CD4-positive, alpha-beta T cell (primary cell): ENCODE measurements at places on chromosomes 2 and 18. TPM values are rescaled to one million over a fixed set of nuclear protein-coding genes. Genes with fewer than 3 reads are reported as not detected.

- no peak overlapping the region for H3K4me3 ChIP-seq
- no peak overlapping the region for H3K27ac ChIP-seq
- no peaks in the 10 kb centered on the region for H3K36me3 ChIP-seq
- no peaks in the 10 kb centered on the region for H3K27me3 ChIP-seq
- DNase-seq = no peak
These were observed 595.9 kb upstream of the LRRTM4 start for GRCh38 chr2:78118037-78118436.

- no peak overlapping the region for H3K4me3 ChIP-seq
- H3K27me3 ChIP-seq = no peaks in the 10 kb centered on the region
- H3K36me3 ChIP-seq = no peaks in the 10 kb centered on the region
- no peak for DNase-seq
These were observed 464.1 kb upstream of the CRIM1 start for GRCh38 chr2:35891528-35891927.

DNA sequence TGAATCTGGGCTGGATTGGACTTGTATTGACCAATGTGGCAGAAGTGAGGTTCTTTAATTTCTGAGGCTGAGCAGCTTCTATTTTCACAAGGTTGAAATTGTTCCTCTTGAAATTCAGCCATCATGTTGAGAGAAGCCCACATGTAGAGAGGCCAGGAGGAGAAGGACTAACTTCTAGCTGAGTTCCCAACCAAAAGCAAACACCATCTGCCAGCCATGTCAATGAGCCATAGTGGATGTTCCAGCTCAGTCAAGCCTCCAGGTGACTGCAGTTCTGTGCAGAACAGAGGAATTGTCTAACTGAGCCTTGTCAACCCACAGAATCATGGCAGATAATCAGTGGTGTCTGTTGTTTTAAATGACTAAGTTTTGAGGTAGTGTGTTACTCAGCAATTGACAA is 110.6 kb upstream of the ACVR1 start:
- no peak overlapping the region for H3K4me3 ChIP-seq
- H3K27me3 ChIP-seq = no peaks in the 10 kb centered on the region
- no peaks in the 10 kb centered on the region for H3K4me1 ChIP-seq
- no peaks in the 10 kb centered on the region for H3K36me3 ChIP-seq
- no peak overlapping the region for H3K27ac ChIP-seq
- DNase-seq = no peak

DNA sequence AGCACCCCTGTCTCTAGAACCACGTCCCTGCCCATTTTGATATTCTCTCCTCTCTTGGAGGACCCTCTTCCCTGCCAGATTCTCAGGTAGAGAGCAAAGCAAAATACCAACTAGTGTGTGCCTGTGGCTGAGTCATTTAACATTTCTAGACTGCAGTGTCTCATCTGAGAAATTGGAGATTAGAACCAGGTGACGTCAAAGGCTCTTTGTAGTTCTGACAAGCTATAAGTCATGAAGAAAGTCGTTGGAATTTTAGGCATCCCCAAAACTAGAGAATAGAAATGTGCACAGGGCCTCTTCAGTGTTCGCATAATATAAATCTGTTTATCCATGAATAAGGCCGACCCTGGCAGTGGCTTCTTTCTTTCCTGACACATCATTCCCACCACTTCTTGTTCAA is 74.4 kb upstream of the TANC1 start:
- no peaks in the 10 kb centered on the region for H3K36me3 ChIP-seq
- no peak for DNase-seq
- H3K4me3 ChIP-seq = no peak overlapping the region
- H3K27me3 ChIP-seq = no peaks in the 10 kb centered on the region

DNA sequence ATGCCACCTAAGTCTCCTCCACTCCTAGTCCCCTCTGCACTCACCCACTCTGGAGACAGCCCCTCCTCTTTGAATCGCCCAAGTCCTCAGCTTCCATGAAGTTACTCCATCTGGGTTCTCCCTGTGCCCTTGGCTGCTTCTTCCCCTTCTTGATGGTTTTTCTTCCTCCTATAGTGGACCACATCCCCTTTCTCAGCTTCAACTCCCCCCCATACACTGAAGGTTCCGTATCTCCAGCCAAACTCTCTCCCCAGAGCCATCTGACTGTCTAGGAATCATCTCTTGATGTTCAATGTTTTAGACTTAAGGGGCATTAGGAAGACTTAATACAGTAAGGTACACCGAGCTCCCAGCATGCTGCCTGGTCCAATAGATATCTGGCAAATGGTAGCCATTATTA is 39.6 kb downstream of the EMX1 start:
- no peak for DNase-seq
- no peaks in the 10 kb centered on the region for H3K36me3 ChIP-seq
- H3K4me1 ChIP-seq = peaks cover 31% of the 10 kb centered on the region
- H3K27ac ChIP-seq = no peak overlapping the region
- H3K4me3 ChIP-seq = no peak overlapping the region
- no peaks in the 10 kb centered on the region for H3K27me3 ChIP-seq

GRCh38 chr2:100072503-100072902 is 69.9 kb downstream of the AFF3 start:
- DNase-seq = no peak
- H3K27me3 ChIP-seq = no peaks in the 10 kb centered on the region
- H3K36me3 ChIP-seq = no peaks in the 10 kb centered on the region
- no peak overlapping the region for H3K27ac ChIP-seq

DNA sequence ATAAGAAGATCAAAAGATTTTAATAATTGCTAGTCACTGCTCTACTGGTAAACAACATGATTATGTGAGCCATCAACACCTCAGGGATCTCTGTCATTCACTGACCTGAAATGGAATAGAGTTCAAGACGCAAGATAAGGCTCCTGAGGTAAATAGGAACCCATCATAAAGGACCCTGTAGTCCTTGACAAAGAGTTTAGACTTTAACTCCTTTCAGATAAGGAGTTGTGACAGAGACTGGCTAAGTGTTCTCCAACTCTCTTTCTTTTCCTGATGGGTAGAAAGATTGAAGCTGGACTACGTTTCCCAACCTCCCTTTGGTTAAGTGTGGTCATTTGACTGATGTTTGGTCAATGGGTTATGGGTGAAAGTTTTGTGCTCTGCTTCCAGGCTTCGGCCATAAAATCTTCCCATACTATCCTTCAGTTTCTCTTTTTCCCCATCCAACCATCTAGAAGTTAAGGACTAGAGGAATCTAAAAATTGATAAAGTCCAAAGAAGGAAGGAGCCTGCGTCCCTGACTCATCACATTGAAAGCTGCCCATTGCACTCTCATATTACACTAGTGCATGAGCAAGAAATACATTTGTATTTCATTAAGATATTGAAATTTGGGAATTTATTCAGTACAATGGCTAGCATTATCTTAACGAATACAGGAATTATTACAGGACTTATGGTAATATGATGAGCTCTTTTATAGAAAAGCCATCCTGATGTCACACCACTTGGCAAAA is 293.7 kb upstream of the ACVR2A start:
- H3K4me3 ChIP-seq = no peak overlapping the region
- H3K4me1 ChIP-seq = no peaks in the 10 kb centered on the region

DNA sequence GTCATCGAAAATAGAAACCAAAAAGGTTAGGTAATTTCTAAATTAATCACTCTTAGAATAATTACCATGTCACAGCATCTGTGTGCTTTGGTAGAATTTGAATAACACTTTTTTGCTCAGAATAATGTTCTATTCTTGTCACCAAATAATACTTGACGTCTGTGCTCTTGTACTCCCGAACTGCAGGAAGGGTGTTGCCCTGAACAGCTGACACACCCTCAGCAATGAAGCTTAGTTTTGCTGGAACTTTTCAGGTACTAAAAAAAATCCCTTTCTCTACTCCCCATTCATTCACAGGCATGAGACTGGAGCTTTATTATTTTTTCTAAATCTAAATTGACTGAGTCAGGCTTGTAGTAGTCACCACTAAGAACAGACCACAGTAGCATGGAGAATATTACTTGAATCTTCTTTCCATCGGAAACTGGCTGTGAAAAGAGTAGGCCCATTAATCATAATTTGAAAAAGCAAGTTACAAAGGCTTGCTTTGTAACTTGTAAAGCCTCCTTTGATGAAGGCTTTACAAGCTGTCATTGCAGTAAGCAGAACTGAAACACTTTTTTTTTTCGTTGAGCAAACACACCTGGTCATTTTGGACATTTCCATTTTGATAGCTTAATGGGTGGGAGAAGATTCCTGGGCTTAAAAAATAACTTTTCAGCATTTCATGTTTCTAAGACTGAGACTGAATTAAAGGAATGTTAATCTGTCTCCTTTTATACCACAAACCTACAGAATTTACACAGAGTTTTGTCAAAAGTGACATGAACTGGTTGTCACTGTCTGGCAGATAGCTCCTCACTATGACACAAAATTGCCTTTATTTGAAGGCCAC is 70.3 kb upstream of the PELI1 start:
- H3K4me3 ChIP-seq = peak overlapping the region; percentile 4
- no peaks in the 10 kb centered on the region for H3K36me3 ChIP-seq
- peak; percentile 17 for DNase-seq
- H3K27me3 ChIP-seq = no peaks in the 10 kb centered on the region

DNA sequence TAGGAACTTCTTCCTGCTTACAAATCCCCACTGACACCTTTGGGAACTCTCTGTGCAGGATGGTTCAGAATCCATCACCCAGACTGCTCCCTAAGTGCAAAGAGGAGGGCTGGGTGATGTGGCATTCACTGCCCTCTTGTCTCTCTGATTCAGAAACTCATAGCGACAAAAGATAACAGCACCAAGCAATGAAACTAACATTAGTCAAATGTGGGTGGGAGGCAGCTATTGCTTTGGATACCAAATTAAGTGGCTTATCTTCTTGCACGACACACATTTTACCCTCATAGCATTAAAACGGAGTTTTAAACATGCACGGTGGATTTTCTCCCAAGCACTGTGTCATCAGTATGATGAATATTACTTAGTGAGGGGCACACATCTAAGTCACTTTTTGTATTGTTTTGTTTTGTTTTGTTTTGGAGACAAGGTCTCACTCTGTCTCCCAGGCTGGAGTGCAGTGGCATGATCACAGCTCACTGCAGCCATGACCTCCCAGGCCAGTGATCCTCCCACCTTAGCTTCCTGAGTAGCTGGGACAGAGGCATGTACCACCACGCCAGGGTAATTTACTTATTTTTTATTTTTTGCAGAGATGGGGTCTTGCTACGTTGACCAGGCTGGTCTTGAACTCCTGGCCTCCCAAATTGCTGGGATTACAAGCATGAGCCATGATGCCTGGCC is 40.9 kb upstream of the NEB start:
- H3K27ac ChIP-seq = no peak overlapping the region
- no peaks in the 10 kb centered on the region for H3K36me3 ChIP-seq
- no peaks in the 10 kb centered on the region for H3K4me1 ChIP-seq
- H3K4me3 ChIP-seq = no peak overlapping the region

GRCh38 chr2:100814453-100814852 is 5.5 kb upstream of the NPAS2 start:
- no peak overlapping the region for H3K4me3 ChIP-seq
- no peak overlapping the region for H3K27ac ChIP-seq
- H3K27me3 ChIP-seq = no peaks in the 10 kb centered on the region
- DNase-seq = no peak

DNA sequence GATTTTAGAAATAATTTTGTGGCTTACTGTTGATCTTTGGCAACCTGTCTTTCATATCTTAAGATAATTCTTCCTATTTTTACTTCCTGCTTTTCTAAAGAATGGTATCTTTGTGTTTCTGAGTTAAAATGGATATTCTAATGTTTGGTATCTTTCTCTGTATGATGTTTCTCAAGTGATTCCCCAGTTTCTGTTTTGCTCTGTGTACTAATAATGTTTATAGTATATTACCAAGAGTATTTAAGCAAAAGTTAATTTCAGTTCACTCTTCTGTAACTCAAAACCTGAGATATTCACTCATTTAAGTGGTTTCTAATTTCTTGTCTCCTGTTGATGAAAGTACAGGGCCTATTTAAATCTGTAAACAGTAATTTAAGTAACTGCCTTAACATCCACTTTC is 58.3 kb downstream of the CCDC150 start:
- H3K27ac ChIP-seq = no peak overlapping the region
- H3K36me3 ChIP-seq = no peaks in the 10 kb centered on the region
- no peaks in the 10 kb centered on the region for H3K4me1 ChIP-seq

DNA sequence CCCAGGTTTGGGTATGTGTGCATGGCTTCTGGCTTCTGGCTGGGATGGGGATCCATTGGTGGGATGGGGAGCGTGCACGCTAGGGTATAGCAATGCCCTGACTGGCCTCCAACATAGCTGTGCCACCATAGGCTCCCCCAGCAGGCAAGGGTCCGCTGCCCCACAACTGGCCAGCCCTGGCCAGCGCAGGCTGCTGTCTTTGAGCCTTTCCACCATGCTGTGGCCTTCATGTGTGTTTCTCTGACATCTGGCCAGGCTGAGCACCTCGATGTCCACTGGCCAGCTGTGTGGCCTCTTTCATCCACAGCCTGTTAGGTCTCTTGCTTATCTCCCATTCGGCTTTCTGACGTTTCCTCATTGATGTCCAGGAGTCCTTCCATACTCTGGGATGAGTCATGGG is 231.3 kb downstream of the NDUFA10 start:
- H3K4me1 ChIP-seq = no peaks in the 10 kb centered on the region
- no peaks in the 10 kb centered on the region for H3K36me3 ChIP-seq

- no peak overlapping the region for H3K27ac ChIP-seq
- H3K4me1 ChIP-seq = peaks cover 5% of the 10 kb centered on the region
- DNase-seq = no peak
- no peak overlapping the region for H3K4me3 ChIP-seq
- H3K36me3 ChIP-seq = no peaks in the 10 kb centered on the region
These were observed 59.8 kb downstream of the SLC4A3 start for GRCh38 chr2:219687272-219687671.

GRCh38 chr2:184157141-184157540 is 441.2 kb upstream of the ZNF804A start:
- H3K27ac ChIP-seq = no peak overlapping the region
- no peak for DNase-seq

DNA sequence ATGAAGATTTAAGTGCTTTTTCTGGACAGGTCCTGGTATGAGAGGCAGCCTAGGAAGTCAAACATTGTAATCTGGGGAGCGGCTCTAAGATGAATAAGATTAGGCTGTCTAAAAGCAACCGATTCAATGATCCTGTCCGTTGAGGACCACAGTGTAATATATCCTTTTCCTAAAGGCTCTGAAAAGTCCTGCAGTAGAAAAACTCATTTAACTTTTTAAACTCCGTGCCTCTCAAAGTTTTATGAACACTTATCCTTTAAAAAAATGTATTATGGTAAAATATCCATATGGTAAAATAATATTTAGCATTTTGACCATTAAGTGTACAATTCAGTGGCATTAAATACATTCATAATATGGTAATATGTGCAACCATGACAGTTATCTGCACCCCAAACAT is 39.8 kb downstream of the ATOH8 start:
- no peak overlapping the region for H3K4me3 ChIP-seq
- no peaks in the 10 kb centered on the region for H3K36me3 ChIP-seq
- no peaks in the 10 kb centered on the region for H3K4me1 ChIP-seq
- DNase-seq = no peak
- no peaks in the 10 kb centered on the region for H3K27me3 ChIP-seq
- H3K27ac ChIP-seq = no peak overlapping the region

CCDC148 gene
- total RNA-seq = not detected

SGPP2 gene
- 1.7 TPM for total RNA-seq

MAP4K3 gene
- total RNA-seq = 22.5 TPM

HOXD10 gene
- total RNA-seq = not detected

ATP5MC3 gene
- total RNA-seq = 79.5 TPM

KIF1A gene
- total RNA-seq = not detected

FIGN gene
- not detected for total RNA-seq
